GM13976 (cell line): ENCODE measurements at places on chromosomes 13 and 19.

DNA sequence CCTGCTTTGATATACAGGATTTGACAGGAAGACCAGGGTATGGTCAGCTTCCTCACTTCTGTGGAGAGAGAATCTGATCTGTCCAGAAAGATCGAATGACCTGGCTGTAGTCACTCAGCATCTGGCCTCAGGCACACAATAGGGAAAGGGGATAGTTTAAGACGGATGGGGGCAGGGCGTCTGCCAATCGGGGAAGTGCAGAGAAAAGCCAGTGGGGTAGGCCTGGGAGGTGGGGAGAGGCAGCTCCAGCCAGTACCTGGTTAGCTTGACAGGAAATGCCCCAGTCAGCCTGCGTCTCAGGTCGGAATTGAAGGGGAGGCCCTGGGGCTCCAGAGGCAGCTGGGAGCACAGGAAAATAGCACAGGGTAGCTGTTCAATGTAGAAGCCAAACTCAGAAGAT lies 12.4 kb downstream of the ZNF444 start:
- no peak for DNase-seq

- DNase-seq: no peak
These were observed 22.1 kb downstream of the VPS36 start for GRCh38 chr13:52428295-52428694.

DNA sequence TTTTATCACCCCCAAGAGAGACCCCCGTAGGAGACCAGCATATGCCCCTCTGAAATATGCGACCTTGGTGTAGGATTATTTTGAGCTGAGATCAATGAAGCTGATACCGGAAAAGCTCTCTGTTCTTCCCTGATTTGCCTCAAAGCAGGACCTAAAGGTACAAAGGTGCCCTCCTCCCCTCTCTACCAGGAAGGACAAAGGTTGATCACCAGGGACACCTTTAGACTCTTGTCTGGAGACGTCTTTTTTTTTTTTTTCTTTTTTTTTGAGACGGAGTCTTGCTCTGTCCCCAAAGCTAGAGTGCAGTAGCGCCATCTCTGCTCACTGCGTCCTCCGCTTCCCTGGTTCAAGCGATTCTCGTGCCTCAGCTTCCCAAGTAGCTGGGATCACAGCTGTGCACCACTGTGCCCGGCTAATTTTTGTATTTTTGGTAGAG lies 792 bp upstream of the PEX11G start:
- peak; percentile 13 for DNase-seq

DNA sequence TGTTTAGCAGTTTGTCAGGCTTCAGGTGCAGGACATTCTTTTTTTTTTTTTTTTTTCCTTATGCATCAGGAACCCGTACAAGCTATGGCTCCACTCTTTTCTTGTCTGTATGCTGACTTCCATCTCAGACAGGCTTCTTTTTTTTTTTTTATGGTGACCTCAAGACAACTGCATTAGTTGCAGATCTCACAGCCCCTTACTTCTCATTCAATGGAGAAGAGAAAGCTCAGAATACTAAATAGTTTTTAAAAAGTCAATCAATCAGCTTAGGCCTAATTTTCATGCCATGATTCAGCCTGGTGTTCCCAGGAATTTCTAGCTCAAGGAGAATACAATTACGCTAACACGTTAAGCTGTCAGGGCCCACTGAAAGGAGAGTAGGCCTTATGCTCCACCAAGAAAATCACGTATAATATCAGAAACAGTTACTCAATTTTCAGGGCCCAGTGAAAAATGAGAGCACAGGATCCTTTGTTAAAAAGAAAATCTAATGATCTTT lies 1596.0 kb upstream of the MIR17HG start:
- DNase-seq: no peak

- peak; percentile 86 for DNase-seq
These were observed 1.3 kb downstream of the CSNK1G2 start for GRCh38 chr19:1942078-1942933.
